ENCODE measurements at places on chromosomes 3 and 15. TPM values are rescaled to one million over a fixed set of nuclear protein-coding genes. Genes with fewer than 3 reads are reported as not detected.
A peak's percentile ranks its signal among the peaks of the same experiment; 100 is the strongest.

The SERPINI2 gene
- not detected for total RNA-seq

The SLC24A5 gene
- 0.29 TPM for total RNA-seq

The IGF2BP2 gene
- 29.2 TPM for total RNA-seq

The CKMT1A gene
- not detected for total RNA-seq

The THAP10 gene
- 8.4 TPM for total RNA-seq

The PLS1 gene
- 4.9 TPM for total RNA-seq

The EIF4G1 gene
- 164 TPM for total RNA-seq

The FOXB1 gene
- total RNA-seq: not detected

The DNASE1L3 gene
- total RNA-seq: not detected

The SLITRK3 gene
- total RNA-seq: not detected

DNA sequence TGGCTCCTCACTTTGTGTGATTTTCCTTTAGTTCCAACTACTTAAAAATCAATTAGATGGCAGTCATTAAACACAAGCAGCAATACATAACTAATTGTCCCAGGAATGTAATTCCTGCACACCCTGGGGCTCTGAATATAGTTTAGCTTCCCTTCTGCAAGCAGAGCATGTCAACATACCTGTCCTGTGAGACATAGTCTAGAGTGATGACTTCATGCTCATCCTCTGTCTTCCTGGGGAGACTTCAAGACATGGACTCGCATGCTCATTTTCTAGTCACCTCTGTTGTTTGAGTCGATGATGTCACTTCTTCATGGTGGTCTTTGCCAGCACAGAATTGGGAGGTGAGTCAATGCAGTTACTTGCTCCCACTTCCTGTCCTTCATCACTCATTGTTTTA lies 15.7 kb downstream of the C3orf52 start:
- DNase-seq: peak; percentile 77

DNA sequence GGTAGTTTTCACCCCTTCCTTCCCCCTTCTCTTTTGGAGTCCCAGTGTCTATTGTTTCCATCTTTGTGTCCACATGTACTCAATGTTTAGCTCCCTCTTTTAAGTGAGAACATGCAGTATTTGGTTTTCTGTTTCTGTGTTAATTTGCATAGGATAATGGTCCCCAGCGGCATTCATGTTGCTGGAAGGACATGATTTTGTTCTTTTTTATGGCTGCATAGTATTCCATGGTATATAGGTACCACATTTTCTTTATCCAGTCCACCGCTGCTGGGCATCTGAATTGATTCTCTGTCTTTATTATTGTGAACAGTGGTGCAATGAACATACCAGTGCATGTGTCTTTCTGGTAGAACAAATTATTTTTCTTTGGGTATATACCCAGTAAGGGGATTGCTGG lies 7.7 kb upstream of the HDGFL3 start:
- DNase-seq: no peak

DNA sequence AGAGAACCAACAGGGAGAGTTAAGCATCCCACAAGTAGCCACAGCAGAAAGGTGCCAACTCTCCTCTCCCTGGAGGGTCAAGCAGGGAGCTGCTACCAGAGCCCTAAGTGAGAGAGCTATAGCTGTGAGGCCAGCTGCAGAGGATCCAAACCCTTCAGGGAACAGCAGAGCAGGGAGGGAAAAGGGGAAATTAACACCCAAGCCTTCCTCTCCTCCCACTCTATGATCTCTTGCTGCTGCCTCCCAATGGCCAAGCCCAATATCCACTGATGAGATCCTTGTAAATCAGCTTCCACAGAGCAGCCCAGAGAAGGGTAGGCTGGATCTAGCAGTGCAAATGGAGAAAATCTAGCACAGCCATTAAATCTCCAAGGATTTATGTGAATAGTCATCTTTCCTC lies 68.2 kb upstream of the THBS1 start:
- no peak for DNase-seq

DNA sequence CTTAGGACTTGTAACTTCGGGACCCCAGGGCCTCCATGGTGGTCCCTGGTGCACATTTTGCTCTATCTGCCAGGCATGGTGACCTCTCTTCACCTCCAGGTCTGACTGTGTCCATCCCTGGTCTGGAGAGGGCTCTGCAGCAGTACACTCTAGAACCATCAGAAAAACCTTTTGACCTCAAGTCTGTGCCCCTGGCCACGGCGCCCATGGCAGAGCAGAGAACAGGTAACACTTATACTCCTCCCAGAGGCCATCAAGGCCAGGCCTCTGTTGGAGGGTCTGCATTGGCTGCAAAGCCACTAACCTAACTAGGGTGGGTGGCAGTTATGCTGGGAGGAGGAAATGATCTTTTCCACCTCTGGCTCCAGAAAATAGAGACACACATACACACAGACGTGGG lies 10.3 kb upstream of the HMCES start:
- DNase-seq: no peak

GRCh38 chr3:56291244-56291680 lies 177.0 kb downstream of the ERC2 start:
- DNase-seq: peak; percentile 73

- peak; percentile 70 for DNase-seq
Observed at GRCh38 chr15:40313531-40314398, 6.0 kb upstream of the PLCB2 start.

DNA sequence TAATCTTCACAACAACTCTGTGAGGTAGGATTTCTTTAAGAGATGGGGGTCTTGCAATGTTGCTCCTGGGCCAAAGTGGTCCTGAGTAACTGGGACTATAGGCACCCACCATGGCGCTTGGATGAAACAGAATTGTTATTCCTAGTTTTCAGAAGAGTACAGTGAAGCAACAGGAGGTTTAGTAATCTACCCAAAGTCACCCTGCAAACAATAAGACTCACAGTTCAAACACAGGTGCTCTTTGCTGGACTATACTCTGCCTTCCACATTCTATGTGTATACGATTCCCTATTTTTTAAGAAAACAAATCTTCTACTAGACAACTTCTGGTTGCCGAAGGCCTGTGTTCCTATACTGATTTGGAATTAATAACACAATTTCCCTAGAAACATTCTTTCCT lies 8.1 kb downstream of the C3orf70 start:
- no peak for DNase-seq

DNA sequence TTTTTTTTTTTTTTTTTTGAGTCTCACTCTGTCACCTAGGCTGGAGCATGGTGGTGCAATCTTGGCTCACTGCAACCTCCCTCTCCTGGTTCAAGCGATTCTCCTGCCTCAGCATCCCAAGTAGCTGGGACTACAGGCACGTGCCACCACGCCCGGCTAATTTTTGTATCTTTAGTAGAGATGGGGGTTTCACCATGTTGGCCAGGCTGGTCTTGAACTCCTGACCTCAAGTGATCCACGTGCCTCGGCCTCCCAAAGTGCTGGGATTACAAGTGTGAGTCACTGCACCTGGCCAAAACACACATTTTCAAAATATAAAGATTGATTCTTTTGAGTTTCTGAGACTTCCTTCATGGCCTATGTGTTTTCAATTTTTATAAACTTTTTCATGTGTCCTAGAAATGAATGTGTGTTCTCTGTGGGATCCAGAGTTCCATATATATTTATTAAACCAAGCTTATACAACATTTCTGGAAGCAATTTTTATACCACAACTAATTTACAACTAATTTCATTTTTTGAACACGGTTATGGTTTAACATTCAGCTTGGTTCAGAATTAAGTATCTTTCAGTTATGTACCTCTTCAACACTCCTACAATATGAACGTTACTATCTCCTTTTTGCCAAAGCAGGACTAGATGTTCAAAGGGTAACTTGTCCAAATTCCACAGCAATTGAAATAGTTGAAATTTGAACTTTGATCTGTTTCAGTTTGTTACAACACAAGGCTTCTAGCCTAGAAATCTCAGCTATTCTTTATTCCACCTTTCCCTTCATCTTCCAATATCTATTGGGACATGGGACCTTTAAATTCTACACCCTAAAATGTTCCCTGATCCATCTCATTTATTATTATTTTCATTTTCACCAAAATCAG lies 1.5 kb downstream of the ACAD11 start:
- no peak for DNase-seq

DNA sequence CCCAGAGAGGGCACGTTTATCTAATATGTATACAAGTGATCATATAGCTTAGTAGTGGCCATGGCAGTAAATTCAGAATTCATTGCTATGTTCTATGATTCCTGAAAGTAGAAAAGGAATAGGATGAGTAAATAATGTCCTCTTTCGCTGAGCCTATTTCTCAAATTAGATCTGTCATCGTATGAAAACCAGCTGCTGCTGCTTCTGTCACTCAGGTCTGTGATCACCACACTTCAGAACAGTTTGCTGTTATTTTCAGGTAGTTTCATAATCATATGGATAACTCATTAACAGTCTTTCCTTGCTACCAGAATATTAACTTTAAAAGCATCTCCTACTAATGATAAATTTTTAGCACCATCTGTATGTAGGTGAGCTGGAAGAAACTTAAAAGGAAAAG lies 289.1 kb upstream of the AZI2 start:
- DNase-seq: no peak

DNA sequence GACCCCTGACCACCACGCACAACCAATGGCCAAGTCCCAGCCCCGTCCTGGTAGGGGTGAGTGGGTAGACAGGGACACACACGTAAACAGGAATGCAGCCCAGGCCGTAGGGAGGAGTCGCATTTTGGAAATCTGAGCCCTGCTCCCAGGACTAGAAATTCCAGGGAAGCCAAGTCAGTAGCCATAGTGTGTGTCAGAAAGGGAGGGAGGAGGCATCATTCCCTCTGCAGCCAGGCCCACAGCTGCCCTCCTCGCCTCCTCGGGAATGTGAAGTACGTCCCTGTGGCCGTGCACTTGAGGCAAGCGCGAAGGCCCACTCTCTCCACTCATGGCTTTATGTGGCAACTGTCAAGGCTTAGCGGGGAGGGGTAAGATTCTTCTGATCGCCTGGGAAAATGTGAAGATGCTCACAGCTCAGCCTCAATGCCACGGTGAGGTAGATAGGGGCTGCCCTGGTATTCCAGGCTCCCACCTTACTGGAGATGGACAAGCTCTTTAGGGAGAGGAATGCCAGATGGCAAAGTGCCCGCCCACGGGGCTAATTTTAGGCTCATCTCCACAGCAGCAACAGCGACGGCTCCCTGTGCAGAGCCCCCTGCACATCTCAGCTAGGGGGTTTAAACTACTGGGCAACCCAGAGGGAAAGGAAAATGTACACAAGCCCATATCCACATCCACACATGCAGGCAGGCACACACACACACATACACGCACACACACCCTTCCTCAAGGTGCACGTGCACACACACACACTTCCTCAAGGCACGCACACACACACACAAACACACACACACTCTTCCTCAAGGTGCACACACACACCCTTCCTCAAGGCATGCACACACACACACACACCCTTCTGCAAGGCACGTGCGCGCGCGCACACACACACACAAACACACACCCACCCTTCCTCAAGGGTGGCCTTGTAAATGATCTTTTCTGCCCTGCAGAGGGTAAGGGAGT lies 65.5 kb downstream of the ADCY5 start:
- DNase-seq: no peak

DNA sequence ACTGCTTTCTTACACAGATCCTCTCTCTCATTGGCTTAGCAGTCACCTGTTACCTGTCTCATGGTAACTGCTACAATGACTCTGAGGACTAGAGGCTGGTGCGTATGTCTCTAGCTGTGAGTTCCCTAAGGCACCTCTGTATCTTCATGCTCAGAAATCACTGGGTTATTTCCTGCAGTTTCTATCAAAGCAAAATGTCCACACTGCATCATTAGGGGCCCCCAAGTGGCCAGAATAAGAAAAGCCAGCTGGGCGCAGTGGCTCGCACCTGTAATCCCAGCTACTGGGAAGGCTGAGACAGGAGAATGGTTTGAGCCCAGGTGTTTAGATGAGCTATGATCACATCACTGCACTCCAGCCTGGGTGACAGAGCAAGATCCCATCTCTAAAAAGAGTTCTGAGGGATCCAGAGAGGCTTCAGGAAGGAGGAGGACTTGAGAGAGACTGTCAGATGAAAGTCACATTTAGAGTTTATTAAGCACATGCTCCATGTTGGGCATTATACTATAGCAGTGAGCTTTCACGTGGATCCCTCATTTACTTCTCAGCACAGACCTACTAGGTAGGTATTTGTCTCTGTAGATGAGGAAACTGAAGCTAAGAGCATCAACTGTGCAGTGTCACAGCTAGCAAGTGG lies 2.3 kb upstream of the VPS18 start:
- DNase-seq: peak; percentile 59

- DNase-seq: no peak
Observed at GRCh38 chr3:71486831-71487230, 96.7 kb downstream of the FOXP1 start.

- DNase-seq: no peak
Observed at GRCh38 chr15:76682259-76682658, 222.9 kb downstream of the SCAPER start.

GRCh38 chr3:24058940-24059705 lies 114.0 kb downstream of the NR1D2 start:
- DNase-seq: no peak

GRCh38 chr15:70820214-70820613 lies 33.7 kb downstream of the LARP6 start:
- no peak for DNase-seq

DNA sequence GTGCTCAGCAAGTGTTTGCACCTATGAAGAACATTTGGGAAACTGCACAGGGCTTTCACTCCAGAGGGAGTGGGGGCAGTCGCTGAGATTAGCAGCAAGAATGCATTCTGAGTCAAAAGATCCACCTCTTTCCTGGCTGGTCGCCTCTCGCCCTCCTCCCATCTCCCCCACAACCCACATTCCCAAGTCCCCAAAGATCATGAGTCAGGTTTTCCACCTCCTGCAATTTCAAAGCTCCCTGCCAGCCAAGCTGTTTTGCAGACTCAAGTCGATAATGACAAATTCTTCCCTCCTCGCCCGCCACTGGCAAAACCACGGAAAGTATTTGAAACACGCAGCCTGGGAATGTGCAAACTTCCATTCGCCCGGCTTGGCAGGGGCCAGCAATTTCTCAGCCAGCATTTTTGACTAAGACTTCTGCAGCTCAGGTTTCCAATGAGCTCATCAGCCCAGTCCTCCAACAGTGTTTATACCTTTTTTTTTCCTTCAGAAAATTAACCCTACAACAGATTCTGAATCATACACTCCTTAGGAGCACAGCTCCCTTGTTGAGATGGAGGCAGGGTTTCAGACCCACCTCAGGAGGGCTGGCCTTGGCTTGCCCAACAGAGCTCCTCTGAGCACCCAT lies 181.4 kb downstream of the SMAD6 start:
- peak; percentile 100 for DNase-seq

DNA sequence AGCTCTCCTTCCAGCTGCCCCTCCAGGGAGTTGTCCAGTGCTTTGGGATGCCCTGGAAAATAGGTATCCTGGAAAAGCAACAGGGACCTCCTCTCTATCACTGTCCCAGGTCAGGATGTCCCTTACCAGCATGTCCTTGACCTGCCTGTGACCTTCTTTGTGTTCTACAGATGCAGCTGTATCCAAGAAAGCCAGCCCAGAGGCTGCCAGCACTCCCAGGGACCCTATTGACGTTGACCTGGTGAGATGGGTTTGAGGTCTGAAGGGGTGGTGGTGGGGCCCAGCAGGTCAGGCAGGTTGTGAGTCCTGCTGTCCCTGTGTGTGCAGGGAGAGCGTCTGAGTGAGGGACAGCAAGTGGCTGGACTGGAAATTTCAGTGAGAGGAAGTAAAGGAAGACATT lies 30.2 kb downstream of the PML start:
- no peak for DNase-seq

GRCh38 chr3:170180079-170180907 lies 1.2 kb downstream of the PHC3 start:
- peak; percentile 28 for DNase-seq

Data from RPMI7951 (cell line).